ENCODE measurements at places on chromosomes 11 and 22.

DNA sequence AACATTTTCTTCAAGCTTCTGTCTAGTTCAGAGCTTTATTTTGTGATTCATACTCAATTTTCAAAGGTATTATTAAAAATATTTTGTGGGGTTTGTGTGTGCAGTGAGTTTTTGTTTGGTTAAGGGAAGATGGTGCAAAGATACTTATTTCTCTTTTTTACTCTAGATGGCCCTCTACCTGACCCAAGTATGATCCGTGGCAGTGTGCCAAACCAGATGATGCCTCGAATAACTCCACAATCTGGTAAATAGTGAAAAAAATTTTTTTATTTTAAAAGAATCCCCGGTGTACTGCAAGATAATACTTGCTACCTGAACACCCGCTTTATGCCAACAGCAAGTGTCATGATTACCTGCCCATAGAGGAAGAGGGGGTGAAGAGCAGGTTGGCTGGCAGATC, 54.2 kb downstream of the EP300 start:
- no peak for DNase-seq

DNA sequence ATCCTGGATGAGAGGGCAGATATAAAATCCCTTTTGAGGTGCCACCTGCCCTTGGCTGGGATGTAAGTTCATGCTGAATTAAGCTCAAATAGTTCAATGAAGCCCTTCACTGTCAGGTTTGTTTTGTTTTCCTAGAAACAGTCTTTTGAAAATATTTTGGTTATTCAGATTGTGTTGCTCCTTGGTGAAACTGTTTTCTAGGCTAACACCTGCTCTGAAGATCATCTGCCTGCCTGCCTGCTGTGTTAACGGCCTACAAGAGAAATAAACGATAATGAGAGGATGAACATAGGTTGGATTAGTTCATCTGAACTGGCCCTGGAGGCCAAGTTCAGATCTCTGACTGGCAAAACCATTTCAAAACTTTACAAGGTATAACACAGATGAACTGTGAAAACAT, 67.4 kb downstream of the ZBTB44 start:
- no peak for DNase-seq

- DNase-seq: no peak
Observed at GRCh38 chr11:44870181-44870580, 80.5 kb downstream of the TP53I11 start.

DNA sequence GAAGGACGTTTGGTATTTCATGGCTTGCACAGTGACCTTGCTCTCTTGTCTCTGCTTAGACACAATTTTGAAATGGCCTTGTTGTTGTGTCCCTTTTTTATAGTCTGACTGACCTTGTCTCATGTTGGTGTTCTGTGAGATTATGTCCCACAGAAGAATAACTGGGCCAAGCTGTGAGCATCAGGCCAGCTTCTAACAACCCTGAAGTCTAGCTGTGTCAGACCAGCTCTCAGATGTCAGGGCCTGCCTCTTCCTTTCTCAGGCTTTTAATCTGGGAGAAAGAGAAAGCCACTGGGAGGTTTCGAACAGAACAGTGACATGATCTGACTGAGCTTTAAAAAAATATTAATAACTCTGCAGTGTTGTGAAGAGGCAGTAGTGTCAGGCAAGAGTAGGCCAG, 2.0 kb upstream of the UEVLD start:
- DNase-seq: no peak

GRCh38 chr11:131802440-131803115, 432.2 kb downstream of the NTM start:
- no peak for DNase-seq

DNA sequence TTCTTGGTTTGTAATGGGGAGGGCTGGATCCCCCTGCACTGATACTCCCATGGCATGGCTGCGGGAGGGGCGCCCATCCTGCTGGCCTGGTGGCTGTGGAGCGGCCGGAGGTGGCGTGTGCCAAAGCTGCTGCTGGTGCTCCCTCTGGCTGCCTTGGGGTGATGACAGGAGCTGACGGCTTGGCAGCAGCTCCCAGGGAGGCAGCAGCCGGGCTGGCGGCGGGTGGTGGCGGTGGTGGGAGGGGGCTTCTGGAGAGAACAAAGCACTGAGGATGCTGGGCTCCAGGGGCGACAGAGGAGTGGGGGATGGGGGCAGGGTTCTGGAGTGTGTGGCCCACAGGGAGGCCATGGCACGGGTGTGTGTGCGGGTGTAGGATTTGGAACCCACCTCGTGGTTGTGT, 11.4 kb upstream of the MPPED1 start:
- DNase-seq: no peak

DNA sequence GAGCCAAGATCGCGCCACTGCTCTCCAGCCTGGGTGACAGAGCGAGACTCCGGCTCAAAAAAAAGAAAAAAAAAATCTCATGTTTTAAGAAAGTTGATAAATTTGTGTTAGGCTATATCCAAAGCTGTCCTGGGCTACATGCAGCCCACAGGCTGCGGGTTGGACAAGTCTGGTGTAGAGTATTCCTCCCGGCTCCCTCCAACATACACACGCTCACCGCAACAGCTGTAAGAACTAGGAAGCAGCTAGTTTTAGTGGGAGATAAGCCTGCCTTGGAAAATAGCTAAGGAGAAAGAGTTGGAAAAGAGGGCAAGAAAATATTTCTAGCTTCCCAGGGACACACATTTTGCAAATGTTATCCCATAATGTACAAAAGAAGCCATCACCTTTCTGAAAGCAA, 46.6 kb downstream of the CELF1 start:
- no peak for DNase-seq
